ENCODE measurements at places on chromosomes 16 and 17.
A peak's percentile ranks its signal among the peaks of the same experiment; 100 is the strongest.

DNA sequence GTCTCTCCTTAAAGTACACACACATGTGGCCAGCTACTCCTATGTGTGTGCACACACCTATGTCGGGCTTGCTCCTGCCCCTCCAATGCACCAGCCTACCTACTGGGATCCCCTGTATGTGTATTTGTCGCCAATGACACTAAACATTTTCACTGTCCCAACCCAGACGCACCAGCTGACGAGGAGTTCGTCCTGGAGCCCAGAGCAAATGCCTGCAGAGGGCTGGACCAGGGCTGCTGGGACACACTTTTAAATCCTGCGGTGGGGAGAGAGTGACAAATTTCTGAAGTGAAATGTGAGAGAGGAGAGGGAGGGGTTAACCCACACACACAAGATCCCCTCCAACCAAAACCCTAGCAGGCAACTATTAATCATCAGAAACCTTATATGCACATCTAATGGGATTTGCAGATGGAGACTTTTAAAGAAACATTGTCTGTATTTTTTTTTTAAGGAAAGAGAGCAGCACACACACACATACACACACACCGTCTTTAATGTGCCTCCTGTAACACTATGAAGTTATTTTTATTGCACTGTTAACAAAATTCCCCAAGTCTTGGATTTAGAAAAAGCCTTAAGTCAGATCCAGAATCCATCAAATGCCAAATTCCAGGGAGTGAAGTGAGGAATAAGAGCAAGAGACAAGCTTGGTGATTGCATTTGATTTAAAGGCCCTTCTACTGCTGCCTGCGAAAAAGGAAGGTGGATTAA is at the start of gene MEOX1:
Gene MEOX1 (minus strand): TSS at position 224 of the 714 bp plus-strand sequence. CDS start 388 bp downstream, outside the sequence.
- DNase-seq: peak; percentile 90

DNA sequence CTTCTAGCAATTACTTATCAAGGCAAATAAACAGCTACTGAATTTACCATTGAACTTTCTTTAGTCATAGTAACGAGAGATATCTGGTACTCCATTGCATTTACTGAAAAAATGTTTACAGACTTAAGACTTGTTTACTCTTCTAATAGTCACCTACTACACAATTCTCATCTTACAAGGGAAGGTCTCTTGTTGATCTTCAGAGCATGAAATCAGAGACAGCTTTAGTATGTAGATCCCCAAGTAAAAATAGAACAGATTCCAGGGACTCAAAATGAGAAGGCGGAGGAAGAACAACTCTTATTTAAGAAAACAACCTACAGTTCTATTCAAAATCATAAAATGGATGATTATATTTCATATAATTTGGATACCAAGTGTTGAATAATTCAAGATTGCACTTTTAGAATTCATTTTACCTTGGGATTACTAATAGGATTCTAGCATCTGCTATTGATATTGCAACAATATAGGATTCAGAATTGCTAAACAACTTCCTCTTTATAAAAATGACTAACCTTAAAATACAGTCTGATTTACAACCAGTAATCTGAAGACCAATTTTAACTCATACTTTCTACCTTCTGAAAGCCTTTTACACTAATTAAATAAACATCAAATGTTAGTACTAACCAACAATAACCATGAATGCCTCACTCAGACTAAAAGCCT is 20.8 kb downstream of the UBE2G1 start:
- DNase-seq: no peak

GRCh38 chr17:57419940-57420550 is 163.7 kb downstream of the MSI2 start:
- no peak for DNase-seq

- no peak for DNase-seq
Observed at GRCh38 chr16:80627108-80627507, 86.3 kb downstream of the DYNLRB2 start.

DNA sequence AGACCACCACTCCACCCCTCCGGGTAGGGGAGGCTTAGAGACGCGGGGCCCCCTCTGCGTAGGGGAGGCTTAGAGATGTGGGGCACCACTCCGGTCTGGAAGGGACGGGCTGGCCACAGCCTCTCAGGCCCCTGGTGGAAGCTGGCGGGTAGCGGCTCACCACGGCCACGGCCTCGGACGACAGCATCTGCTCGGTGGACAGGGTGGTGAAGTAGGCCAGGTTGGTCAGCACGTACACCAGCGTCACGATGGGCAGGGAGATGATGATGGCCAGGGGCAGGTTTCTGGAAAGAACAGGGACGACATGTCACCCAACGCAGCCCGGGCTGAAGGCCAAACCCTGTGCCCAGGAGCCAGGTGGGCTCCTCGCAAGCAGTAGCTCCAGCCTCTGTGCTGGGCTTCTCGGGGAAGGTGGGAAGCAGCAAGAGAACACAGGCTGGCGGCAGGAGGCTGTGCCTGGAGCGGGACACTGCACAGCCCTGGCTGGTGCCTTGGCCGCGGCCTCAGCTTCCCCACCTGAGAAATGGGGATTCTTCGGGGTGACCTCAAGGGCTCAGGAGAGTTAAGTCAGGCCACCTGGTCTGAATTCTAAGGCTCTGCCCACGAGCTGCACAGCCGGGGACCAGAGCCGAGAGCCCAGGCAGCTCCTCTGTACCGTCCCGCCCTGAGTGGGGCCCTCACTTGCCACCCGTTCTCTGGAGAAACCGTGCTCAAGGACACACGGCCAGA is 29.6 kb downstream of the SLC7A5 start:
- no peak for DNase-seq

GRCh38 chr17:64399071-64399766 is 8.6 kb upstream of the PECAM1 start:
- DNase-seq: no peak

GRCh38 chr16:72240466-72240865 is 68.5 kb upstream of the PMFBP1 start:
- no peak for DNase-seq

DNA sequence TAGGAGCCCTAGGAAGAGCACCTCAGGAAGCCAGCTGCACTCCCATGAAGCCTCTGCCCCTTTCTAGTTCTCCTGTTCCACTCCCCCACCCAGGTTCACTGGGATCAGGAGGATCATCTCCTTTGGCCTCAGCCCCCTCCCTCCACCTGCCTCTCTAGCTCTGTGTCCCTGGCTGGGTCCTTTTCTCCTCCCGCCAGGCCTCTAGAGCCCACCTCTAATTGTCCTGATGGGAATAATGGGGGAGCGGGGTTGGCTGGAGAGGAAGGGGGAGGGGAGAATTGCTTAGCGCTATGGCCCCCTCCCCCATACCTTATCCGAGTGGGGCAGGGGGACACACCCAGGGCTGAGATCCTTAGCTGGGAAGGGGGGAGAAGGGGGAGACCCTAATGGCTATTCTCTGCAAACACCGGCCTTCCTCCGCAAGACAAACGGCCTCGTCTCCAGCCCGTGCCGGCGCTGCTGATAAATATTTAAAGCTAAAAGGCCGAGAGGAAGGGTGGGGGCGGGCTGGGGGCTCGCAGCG is 997 bp downstream of the HOXB7 start:
- no peak for DNase-seq

GRCh38 chr16:70399951-70400350 is 38.9 kb downstream of the ST3GAL2 start:
- no peak for DNase-seq

DNA sequence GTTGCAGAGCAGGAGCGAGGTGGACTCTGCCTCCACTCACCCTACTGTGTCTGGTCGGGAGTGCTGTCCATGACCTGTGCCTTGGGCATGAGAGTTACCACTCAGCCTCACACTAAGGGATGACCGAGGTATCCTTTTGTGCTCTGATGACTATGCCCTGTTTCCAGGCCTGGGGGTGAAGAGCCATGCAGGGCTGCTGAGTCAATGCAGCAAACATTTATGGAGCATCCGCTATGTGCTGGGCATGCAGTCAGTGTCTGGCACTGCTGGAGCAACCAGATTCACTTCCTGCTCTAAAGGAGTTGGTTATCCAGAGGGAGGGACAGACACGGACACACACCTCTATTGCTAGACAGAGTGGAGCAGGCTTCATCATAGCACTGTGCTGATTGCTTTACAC is 7.6 kb upstream of the HNF1B start:
- peak; percentile 90 for DNase-seq

DNA sequence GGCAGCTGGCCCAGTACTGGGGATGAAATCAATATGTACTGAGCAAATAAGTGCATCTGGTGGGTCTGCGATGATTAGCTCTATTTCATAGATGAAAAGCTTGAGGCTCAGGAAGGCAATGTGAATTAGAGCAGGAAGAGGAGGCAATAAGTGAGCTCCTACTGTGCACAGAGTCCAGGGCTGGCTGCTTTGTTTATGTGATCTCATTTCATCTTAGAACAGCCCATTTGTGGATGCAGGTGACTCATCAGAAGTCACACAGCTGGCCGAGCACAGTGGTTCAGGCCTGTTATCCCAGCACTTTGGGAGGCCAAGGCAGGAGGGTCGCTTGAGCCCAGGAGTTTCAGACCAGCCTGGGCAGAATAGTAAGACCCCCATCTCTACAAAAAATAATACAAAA is 7.1 kb downstream of the TMEM114 start:
- DNase-seq: peak; percentile 13

DNA sequence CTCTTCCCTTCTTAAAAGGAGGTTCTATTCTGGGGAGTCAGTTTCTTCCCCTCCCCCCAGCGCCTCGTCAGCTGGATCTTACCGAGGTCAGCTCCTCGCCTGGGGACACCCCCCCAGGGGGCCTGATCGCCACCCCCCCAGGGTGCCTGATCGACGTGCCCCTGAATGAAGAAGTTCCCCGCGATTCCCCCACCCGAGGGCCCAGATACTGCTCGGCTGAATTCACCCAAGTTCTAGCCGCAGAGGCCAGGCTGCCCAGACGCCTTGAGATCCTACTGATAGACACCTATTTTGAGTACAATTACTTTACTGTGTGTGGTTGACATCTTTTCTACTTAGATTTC is 1.4 kb downstream of the RAB11FIP3 start:
- DNase-seq: no peak

DNA sequence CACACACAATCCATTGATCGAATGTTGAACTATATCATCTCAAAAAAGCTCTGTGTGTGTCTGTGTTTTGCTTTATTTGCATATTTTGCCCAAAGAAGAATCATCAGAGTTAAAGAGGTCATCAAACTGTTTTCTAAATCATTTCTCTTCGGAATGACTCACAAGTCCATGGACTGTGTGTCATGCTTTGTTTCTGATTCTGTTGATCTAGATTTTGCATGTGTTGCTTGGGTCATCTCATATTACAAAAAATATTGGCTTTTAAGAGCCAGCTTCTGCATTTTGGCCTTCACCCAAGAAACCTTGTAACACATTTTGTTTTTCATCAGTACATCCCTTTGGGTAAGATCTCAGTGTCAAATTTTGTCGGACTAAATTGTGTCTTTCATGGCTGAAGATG is 471.2 kb upstream of the HSBP1 start:
- DNase-seq: peak; percentile 76

- no peak for DNase-seq
Observed at GRCh38 chr17:21843318-21843865, 151.1 kb downstream of the KCNJ18 start.

DNA sequence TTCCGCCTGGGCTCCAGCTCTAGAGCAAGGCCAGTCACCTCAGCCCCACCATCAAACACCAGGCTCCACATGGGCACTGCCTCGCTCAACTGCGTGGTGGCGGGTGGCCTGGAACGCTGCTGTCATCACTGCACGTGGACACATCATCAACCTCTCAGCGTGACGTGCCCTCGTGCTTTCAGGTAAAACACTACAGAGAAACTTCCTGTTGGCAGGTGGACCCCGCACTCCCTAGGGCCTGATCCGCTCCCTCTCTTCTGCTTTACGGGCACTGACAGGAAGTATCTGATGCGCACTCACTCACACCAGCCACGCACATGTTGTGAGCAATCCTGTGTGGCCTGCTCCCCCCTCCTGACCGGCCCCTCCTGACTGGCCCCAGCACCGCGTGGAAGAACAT is 87.4 kb downstream of the ANKRD11 start:
- no peak for DNase-seq

DNA sequence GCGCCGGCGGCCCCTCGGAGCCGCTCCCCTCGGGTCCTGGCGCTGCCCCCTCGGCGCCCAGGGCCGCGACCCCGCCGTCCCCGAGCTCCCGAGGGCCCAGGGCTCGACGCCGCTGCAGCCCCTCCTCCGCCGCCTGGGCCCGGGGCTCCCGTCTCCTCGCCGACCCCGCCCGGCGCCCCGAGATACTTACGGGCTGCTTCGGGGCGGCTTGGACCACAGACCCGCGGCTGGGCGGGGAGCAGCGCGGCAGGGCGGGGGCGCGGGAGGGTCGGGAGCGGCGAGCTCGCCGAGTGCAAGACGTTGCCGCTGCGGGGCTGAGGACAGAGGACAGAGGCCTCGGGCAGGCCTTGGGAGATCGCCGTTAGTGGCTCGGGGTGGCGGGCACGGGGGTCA is 290 bp downstream of the TOB1 start:
- no peak for DNase-seq

GRCh38 chr16:88121886-88122580 is 170.8 kb downstream of the BANP start:
- DNase-seq: no peak

DNA sequence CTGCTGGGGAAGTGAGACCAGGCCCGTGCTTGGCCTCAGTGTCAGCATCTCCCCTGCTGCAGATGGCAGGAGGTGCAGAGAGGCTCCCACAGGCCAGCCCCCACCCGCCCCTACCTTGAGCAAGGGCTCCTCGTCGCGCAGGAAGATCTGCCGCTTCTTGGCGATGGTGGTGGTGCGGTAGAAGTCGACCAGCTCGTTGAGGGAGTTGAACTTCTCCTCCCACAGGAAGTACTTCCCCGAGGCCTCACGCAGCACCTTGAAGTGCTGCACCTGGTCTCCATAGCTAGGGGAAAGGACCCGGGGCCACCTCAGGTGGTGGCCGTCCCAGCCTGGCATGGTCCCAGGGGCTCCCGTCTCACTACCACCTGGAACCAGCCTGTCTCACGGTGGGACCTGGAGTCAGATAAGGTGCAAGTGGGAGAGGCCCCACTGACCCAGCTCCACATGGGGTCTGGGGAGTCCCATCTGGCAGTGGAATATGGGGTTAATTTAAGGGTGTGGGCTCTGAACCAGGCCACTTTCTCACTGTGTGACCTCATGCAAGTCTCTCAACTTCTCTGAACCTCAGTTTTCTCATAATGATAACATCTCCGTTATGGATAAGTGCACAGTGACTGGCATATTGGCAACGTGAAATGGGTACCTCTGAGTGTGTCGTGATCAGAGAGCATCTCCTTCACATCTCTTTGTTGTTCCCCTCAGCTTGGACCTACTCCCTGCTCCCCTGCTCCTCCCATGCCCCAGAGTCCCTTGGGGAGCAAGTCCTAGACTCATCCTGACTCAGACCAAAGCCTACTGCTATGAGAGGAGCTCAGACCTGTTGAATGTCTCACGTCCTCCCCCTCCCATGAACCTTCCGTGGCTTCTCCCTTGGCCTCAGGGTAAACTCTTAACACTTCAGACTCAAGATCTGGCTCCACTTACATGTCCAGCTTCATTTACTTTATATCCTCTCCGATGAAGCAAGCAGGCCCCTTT is 19.8 kb upstream of the FAM83G start:
- peak; percentile 77 for DNase-seq

GRCh38 chr16:80896776-80897175 is 92.4 kb upstream of the CDYL2 start:
- DNase-seq: no peak
